ENCODE measurements at places on chromosomes 11 and 22.

DNA sequence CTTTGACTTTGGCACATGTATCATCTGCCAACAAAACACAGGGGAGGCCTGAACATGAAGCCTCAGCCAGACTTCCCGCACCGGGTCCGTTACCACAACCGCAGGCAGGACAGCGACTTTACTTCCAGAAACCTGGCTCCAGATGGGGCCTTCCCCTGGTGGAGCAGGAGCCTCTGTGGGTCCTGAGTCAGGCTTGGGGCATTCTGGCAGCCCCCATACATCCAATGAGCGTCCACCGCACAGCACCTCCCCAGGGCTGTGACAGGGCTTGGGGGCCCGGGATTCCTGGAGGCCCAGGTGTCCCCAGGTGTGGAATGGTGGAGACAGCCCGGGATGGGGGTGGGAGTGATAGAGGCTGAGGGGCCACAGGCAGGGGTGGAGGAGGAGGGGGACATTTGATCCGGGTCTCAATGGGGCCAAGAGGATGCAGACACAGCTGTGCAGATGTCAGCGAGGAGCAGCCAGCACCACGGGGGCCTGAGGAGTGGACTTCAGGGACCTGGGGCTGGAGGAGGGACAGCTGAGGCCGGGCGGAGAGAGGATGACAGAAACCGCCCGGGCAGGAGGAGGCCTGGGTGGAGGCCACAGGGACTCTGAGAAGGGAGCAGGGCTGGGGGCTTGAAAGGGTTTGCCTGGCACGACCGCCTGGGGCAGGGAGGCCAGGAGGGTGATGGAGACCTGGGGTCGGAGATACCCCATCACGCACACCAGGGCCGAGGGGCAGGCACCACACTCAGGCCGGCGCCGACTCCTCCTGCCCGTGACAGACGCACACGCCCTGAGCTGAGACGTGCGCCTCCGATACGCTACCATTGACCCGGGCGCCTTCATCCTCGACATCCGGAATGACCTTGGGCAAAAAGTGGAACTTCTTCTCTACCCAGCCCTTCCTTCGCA lies 8.6 kb downstream of the TTLL8 start:
- DNase-seq: no peak

- DNase-seq: no peak
These were observed 1.9 kb downstream of the OR52M1 start for GRCh38 chr11:4546878-4547277.

DNA sequence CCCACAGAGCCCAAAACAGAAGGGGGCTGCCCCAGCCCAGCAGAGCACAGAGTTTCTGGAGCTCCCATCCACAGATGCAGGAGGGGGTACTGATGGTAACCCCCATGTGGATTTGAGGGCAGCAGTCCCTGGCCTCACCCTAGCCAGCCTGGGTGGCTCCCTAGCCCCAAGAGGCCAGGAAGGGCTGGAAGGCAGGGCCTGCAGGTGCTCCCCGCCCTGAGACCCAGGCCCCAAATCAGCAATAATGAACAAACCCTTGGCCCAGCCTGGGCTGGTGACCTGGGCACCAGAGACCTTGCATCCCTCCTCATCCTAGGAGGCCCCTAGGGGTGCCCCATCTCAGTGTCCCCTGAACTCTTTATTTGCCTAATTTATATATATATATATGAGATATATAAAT lies 61.6 kb downstream of the MORC2 start:
- DNase-seq: no peak

DNA sequence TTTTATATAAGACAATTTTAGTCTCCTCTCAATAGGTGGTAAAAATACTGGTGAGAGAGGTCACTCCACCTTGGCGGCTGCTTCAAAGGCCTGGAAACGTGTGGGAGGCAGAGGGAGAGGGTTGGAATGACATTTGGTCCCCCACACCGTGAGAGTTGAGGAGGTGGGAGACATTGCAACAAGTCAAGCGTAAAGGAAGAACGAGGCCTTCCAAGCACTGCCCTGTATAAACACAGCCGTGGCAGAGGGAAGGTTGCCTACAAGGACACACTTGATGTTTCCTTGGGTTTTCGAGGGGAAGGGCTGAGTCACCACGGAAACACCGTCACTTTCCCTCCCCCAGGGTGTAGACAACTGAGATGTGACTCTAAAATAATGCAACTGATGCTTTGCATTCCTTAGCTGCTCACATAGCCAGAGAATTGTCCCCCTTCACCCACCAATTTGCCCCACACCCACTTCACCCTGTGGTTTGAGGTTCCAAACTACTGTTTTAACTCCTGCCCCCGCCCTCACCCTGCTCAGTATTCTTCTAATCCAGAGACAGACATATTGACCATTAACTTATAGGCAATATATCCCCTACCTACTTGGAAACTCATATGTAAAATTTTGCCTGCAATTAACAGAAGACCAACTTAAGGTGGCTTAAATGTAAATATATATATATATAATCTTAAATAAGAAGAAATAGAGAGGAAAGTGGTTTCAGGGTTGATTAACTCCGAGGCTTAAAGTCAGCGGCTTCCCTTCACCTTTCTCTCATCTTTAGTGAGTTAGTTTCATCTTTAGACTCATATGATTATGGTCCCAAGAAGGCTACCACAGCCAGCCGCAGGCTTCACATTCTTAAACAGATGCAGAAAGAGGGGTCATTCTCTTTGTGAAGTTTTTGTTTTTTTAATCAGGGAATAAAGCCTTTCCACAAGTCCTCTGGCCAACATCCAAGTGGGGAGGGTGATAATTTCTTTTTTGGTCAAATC lies 54.1 kb upstream of the BDNF start:
- DNase-seq: peak; percentile 34

DNA sequence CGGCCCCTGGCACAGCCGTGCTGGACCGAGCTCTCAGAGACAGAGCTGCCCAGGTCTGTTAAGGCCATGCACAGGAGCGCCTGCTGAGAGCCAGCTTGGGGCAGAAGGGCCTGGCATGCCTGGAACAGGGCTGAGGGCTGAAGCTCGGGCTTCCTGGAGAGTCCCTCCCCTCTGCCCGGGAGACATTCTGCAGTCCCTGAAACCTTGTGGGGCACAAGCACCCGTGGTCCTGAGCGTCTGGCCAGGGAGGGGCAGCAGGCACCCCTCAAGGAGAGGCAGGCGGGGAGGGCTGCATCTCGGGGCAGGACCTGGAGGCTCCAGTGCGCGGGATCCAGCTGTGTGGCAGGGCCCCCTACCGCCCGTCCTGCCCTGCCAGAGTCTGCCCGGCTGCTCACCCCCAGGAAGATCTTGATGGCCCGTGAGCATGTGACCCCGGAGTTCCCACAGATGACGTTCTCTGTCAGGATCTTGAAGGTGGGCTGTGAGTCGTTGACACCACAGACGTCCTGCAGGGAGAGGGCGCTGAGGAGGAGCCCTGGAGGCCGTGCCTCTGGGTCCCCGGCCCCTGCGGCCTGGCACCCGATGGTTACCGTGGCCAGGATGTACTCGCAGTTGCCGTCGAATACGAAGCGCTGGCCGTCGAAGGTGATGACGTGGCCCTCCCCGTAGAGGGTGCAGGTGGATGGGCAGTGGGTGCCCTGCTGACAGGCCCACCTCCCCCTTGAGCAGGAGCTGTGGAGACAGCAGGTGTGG lies 10.9 kb downstream of the MUC6 start:
- DNase-seq: no peak

- DNase-seq: no peak
These were observed 3.9 kb downstream of the FADS1 start for GRCh38 chr11:61812736-61813411.

DNA sequence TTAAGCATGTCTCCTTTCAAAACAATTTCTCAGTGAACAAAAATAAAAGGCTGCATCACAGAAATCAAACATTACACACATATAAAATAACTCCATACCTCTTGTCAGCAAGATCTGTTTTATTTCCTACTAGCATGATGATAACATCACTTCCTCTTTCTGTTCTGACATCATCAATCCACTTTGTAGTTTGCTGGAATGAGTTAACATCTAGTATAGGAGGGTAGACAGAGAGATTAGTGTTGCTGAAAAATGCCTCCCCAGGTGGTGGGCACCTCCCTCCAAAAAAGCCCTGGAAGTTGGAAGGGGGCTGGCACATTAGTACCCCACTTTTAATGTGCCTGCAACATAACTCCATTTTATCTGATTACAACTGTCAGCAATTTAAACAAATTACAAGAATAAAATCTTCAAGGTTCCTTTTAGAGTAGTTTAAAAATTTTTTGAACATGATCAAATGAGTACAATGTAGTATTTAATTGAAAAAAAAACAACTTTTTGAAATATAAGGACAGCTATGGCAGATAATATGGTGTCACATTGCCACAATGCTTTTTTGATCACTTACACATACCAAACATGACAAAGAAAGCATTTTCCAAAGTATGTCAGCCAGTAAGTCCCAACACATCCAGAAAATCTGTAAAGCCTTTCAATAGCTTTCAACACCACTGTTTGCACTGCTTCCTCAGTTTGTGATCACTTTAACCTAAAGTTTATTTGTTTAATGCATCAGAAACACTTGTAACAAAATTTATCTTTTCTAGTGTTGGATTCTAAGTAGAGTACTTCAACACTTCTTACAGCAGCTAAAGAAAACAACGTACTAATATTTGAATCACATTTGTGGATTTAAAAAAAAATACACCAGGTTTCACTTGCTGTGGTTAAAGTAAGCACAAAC lies 44.5 kb downstream of the RAB6A start:
- DNase-seq: no peak

DNA sequence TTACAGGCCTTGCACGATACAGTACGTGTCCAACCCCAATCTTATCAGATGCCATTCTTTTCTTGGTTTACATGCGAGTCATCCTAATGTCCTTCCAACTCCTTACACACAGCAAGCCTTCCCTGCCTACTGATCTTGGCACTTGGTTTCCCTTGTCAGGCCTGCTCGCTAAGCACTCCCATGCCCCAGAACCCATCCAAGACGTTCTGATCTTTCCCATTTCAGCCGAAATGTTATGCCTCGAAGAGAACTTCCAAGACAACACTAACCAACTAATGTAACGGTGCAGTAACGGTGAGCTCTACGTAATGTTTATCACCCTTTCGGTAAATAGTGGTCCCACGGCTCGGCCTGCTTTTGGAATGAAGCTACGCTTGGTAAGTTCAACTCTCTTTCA lies 521 bp downstream of the PES1 start:
- DNase-seq: peak; percentile 47

DNA sequence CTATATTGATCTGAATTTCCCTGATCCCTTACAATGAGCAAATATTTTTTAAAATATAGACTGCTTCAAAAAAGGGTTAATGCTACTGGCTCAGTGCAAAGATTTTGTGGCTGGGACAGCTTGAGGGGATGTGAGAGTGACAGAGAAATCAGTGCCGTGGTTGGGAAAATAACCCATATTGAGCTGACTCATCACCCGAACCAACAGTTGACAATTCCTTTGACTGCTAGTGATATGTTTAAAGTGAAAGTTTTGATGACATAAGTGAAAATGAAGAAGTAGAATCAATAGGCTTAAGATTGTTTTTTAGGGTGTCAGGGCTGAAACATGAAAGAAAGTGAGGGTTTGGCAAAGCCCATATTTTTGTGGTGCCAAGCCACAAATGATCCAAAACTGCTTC lies 257.1 kb upstream of the TENM4 start:
- DNase-seq: no peak

- peak; percentile 7 for DNase-seq
These were observed 133.6 kb upstream of the C11orf58 start for GRCh38 chr11:16604794-16605388.

GRCh38 chr11:114847306-114847975 lies 169.1 kb downstream of the NXPE2 start:
- DNase-seq: no peak

DNA sequence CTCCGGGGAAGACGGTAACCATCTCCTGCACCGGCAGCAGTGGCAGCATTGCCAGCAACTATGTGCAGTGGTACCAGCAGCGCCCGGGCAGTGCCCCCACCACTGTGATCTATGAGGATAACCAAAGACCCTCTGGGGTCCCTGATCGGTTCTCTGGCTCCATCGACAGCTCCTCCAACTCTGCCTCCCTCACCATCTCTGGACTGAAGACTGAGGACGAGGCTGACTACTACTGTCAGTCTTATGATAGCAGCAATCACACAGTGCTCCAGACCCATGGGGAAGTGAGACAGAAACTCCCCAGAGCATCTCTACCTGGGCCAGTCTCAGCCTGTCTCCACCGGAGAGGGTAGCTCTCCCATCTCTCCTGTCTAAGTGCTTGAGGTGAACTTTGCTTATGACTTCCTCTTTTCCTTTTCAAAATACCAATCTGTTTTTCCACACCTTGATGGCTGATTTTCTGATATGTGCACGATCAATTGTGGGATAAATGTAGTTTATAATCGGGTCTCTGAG lies 48.5 kb upstream of the VPREB1 start:
- DNase-seq: no peak

- DNase-seq: no peak
These were observed 42.8 kb downstream of the TRIOBP start for GRCh38 chr22:37739611-37740049.

DNA sequence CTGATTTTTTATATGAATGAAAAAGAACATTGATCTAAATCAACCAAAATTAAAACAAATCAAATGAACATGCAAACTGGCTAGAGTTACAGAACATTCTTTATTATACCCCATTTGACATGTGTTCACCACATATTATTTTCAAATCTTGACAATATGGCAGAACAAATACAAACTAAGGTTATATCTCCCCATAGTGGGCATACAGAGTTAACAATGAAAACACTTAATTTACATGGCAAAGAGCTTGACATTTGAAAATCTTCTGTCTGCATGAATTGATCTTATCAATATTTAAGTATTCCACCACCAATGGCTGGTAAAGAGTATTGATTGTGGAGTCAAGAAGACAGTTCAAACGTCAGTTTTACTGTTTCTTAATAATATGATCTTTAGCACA lies 197.9 kb upstream of the ANO3 start:
- no peak for DNase-seq

GRCh38 chr11:24623121-24623520 lies 126.3 kb downstream of the LUZP2 start:
- no peak for DNase-seq

DNA sequence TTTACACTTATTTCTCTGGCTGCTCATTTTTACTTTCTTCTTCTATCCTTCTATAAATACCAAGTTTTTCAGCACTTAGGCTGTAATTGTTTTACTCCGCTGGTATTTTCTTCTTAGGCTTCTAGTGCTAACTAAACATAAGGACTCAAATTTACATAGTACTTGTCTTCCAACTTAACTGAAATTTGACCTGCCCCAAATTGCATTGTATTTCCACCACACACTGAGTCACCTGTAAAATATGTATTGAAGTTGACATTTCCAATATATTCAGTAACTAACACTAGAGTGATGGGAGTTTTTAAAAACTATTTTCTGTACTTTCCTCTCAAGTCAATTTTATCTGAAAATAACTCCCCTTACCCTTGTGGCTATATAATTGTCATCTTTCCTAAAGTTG lies 1794.1 kb upstream of the RAG2 start:
- DNase-seq: no peak

GRCh38 chr11:77347948-77348347 lies 46.5 kb upstream of the GDPD4 start:
- no peak for DNase-seq

All from AG10803 (cell line).